ENCODE measurements at places on chromosomes 4 and X.
A peak's percentile ranks its signal among the peaks of the same experiment; 100 is the strongest.

- DNase-seq = no peak
Measured at GRCh38 chr4:186628058-186628711, 72.8 kb upstream of the MTNR1A start.

DNA sequence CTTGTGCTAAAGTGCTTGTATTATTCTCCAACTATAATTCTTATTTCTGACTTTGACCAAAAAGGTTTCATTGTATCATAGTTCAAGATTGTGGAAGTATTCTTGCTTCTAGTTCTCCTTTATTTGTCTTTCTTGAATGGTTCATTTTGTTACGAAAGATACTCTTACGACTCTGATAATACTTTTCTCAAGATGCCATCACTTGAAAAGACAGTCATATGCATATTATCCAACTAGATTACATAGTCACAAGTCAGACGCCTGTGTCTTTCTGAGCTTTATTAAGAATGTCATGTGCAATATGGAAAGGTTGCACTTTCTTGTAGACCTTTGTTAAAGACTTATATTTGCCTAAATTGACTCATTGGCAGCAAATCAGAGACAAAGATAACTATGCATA, 71.4 kb upstream of the HPGD start:
- no peak for DNase-seq

- DNase-seq = no peak
Measured at GRCh38 chr4:55038176-55038890, 87.1 kb downstream of the KDR start.

DNA sequence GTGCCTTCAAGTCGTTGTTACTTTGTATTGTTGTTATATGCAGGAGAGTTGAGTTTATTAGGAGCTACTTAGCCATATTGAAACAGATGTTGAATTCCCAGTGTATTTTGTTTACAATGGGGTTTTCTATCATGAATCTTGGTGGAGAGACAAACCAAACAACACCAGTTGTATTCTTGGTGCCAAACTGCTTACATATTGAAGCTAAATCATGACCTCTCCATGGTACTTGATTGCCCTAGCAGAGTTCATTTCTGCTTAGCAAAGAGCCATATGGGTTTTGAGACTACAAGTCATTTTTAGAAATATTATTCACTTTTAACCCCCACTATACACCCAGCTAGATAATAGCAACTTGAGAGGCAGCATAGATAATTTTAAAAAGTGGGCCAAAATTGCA, 85.4 kb downstream of the ADGRG4 start:
- DNase-seq = no peak

DNA sequence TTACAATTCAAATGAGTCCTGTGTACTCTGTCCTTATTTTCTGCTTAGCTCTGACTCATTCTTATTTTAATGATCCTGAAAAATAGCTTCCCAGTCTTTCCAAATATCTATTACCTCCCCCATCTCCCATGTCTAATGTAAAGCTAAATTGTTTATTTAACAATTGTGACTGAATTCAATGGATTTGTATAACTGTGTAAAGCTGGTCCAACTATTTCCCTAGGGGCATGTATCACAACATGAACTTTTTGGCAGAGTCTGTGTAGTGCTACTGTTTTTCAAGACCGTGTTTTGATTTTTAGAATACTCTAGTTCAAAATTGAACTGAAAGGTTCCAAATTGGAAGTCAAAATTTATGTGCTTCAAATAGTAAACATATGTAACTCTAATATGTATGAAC, 67.8 kb downstream of the SPCS3 start:
- DNase-seq = no peak

- no peak for DNase-seq
Measured at GRCh38 chr4:94626942-94627341, 130.8 kb upstream of the BMPR1B start.

DNA sequence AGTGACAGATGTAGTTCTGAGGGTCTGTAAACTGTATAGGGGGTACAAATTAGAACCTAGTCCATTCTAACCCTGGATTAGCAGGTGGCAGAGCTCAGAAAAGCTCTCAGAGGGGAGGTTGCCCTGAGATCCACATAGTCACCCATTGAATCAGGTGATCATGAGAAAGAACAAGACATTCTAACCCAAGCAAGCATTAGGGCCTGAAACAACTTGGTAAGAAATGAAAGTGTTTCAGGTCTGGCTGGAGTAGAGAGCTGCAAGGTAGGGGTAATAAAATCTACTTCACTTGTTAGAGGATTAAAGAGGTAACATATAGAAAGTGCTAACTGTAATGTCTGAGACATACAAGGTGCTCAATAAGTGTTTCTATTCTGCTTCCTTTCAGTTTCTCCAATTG, 8.8 kb upstream of the BMP2K start:
- DNase-seq = no peak

GRCh38 chr4:110926841-110927400, 304.0 kb upstream of the PITX2 start:
- DNase-seq = no peak

DNA sequence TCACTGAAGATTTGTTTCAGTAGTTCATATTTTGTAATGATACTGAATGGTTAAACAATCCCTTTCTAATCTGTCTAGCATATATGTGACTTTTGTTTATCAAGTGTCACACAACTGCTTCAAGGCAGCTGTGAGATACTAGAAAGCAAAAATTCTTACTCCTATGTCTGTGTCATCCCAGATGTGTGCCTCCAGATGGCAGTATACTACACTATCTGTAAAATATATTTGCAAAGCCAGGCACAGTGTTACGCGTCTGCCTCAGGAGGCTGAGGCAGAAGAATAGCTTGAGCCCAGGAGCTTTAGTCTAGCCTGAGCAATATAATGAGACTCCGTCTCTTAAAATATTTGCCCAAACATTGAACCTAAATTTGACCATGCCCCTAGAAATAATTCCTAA, 4.0 kb downstream of the NUDT10 start:
- DNase-seq = peak; percentile 26

DNA sequence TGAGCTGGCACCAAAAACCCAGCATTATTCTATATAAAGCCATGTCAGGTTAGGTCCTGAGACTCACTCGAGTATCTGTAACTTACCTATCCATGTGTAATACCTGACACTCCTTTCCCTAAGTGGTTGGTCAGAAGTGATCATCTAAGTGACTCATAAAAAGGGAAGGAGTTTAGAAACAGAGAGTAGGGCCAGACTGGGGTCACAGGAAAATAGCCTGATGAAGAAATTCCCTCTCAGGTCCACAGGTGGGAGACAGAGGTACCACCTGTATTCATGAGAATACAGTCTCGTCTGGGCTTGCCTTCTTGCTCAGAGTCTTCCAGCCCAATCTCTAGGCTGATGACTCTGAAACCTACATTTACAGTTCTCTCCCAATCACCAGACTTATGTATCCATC, 161.8 kb upstream of the MAP3K15 start:
- no peak for DNase-seq

DNA sequence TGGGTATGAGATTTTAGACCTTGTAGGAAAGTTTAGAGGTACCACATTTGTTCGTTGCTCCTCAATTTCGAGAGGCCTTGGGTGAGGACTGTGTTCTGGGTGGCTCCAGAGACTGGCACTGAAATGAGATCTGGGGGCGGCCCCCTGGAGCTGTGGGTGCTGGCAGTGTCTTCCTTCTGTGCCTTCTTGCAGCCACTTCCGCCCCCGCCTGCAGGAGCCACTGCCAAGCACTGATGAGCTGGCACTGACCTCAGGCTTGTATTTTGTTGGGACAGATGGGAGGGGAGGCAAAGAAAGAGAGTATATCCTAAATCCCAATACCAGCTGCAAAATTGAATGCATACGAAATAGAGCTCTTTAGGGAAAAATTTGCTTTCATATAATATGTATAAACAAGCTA, 64.5 kb upstream of the CLDN34 start:
- DNase-seq = no peak

DNA sequence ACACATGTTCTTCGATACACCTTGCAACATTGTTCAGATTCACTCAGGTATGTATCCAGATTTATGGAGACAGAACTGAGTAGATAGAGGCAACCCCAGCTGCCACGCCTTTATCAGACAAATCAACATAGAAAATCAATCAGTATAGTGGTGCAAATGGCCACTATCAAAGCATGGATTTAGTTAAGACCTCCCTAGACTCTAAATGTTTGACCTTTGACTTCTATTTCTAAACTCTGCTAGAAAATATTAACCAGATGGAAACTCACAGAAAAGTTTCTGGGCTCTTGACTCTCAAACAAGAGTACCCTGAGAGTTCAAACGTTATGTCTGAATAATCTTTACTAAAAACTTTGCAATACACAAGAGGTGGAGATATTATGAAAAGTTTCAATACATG, 411.5 kb downstream of the IQCM start:
- no peak for DNase-seq

- DNase-seq = no peak
Measured at GRCh38 chr4:173547889-173548288, 17.9 kb upstream of the HAND2 start.

GRCh38 chr4:101695176-101695575, 95.4 kb upstream of the BANK1 start:
- no peak for DNase-seq

- DNase-seq = no peak
Measured at GRCh38 chr4:156052116-156052515, 98.5 kb upstream of the CTSO start.

DNA sequence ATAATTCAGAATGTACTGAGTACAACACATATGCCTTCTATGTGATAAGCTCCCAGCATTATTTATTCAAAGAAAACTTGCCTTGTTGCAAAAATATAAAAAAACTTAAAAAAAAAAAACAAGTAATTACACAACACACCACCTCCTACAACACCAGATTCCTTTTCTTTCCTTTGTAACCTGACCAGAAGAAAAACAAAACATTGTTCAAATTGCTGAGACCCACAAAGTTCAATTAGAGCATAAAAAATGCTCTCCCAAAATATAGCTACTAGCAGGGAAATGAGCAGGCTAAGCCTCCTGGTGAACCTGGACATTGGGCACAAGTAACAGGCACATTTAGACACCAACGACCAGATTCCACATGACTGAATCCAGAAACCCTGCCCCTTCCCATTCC, 38.3 kb downstream of the MECP2 start:
- DNase-seq = no peak

- no peak for DNase-seq
Measured at GRCh38 chr4:100949350-100949935, 397.9 kb downstream of the PPP3CA start.

GRCh38 chrX:153984351-153985178, 12.0 kb downstream of the TMEM187 start:
- peak; percentile 34 for DNase-seq

- DNase-seq = no peak
Measured at GRCh38 chrX:14398725-14399124, 130.6 kb upstream of the GLRA2 start.

GRCh38 chr4:7398788-7399439, 35.8 kb downstream of the PSAPL1 start:
- no peak for DNase-seq

DNA sequence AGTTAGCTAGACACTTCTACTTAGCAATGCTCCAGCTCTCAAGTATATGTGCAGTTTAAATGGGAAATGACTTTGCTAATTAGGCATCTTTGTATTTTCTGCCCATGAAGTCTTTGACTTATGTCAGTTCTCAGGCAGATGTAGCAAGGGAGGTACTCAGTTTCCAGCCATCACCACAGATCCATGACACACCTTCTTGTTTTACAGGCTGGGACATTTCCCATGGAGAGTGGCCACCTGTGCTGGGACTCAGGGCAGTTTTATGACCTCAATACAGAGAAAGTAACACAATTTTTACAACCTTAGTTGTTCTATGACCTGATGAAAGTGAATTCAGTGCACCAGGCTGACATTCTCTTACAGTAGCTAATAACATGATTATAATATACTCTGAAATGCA, 280.7 kb upstream of the GK2 start:
- no peak for DNase-seq

DNA sequence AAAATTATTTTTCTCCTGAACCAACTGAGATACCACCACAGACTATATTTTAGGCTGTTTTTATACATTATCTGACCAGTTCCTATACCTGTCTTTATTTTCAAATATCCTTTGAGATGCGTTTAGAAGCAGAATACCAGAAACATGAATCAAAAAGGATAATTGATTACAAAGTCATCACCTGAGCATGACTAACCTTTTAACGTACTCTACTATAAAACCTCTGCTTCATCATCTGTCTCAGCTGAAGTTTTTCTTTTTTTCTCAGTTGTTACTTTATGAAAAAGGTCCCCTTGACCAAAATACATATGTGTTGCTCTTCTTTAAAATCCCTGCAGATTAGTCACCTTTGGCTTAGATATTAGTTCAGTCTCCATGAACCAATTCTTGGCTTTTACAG, 109.8 kb downstream of the AMMECR1 start:
- no peak for DNase-seq

GRCh38 chr4:76197971-76198410, 15.6 kb downstream of the SCARB2 start:
- DNase-seq = peak; percentile 31

- no peak for DNase-seq
Measured at GRCh38 chr4:185536411-185536709, 1.1 kb upstream of the PDLIM3 start.

GRCh38 chrX:115949900-115950822, 220.4 kb upstream of the AGTR2 start:
- peak; percentile 20 for DNase-seq

- no peak for DNase-seq
Measured at GRCh38 chr4:152672206-152673092, 7.3 kb downstream of the TMEM154 start.

DNA sequence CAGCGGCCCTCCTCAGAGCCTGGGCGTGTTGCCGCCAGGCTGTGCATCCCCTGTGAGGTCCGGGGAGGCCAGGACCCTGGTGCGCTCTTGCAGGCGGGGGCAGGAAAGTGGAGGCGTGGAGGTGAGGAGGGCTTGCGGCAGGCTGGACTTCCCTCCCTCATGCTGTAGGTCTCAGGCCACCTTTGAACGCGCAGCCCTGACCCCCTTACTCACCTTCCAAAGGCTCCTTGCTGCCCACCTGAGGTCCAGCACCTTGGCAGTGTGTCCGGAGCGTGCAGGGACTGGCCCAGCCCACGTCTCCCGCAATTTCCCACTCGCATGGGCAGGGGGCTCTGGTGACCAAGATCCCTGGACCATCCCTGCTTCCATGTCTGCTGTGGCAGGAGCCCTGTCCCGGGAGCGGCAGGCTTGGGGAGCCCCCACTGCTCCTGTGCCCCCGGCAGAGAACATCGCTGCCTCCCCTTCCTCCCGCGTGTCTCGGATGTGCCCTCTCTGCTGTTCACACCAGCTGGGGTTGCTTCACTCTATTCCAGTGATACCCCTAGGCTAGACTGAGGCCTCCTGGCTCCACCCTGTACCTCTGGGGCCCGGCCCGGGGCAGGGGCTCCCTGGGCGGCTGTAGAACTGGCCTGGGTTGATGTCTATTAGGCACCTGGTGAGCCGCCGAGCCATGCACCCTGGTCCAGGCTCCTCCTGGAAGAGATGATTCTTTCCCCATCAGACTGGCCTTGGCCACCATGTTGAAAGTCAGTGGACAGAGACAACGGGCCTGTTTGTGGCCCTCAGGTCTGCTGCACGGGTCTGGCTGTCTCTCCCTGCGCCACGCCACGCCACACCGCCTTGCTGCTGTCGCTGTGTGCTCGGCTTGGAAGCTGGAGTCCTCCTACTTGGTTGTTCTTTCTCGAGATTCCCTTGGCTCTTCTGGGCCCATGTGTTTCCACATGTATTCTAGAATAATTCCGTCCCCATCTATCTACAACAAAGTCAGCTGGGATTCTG, 95.4 kb upstream of the ADRA2C start:
- DNase-seq = no peak

GRCh38 chr4:150229520-150229919, 151.3 kb downstream of the DCLK2 start:
- DNase-seq = no peak
